NCI-H1048 (cell line): ENCODE measurements at places on chromosomes 11 and 22.

GRCh38 chr22:39117585-39118191 lies 20.6 kb downstream of the APOBEC3H start:
- DNase-seq, result no peak

DNA sequence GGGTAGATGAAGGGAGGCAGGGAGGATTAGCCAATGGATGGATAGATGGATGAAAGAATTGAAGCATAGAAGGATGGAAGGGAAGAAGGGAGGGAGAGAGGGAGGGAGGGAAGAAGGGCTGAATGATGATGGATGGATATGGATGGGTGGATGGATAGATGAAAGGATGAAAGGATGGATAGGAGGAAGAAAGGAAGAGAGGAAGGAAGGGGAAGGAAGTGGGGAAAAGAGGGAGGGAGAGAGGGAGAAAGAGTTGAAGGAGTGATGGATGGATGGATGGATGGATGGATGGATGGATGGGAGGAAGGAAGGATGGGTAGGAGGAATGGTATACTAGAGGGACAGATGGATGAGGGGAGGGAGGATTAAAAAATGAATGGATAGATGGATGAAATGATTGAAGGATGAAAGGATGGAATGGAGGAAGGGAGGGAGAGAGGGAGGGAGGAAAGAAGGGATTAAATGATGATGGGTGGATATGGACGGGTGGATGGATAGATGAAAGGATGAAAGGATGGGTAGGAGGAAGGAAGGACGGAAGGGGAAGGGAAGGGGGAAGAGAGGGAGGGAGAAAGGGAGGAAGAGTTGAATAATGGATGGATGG lies 145.9 kb downstream of the MN1 start:
- no peak for DNase-seq

- no peak for DNase-seq
Measured at GRCh38 chr11:76770642-76771445, 12.3 kb upstream of the TSKU start.

- DNase-seq, result no peak
Measured at GRCh38 chr11:110598725-110599124, 113.5 kb downstream of the ARHGAP20 start.

DNA sequence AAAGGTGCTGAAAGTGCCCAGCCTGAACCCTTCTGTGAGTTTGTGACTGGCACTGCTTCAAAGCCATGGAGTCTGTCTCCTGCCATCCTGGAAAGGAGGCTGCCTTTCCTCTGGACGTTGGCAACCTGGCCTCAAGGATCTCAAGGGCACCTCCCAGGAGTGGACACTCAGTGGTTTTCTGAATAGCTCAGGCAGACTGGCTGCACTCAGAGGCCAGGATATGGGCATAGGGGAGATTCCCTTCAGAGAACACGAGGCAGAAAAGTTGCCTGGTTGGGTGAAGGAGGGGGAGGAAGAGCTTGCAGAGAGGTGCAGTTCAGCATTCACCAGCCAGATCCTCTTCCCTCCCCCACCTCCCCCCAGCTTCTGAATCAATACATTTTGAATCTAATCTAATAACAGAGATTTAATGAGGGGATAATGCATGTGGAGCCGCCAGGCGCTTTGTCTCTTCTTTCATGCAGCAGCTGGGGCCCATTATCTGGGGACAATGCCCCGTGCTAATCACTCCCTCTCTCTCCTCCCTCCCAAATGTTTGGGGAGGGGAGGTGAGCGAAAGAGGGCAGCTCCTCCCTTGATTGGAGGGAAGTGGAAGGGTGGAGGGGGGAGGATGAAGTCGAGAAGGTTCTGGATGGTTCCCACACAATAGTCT lies 17.7 kb downstream of the HTR3A start:
- no peak for DNase-seq

- DNase-seq, result no peak
Measured at GRCh38 chr11:69531071-69531716, 49.7 kb downstream of the LINC01488 start.

DNA sequence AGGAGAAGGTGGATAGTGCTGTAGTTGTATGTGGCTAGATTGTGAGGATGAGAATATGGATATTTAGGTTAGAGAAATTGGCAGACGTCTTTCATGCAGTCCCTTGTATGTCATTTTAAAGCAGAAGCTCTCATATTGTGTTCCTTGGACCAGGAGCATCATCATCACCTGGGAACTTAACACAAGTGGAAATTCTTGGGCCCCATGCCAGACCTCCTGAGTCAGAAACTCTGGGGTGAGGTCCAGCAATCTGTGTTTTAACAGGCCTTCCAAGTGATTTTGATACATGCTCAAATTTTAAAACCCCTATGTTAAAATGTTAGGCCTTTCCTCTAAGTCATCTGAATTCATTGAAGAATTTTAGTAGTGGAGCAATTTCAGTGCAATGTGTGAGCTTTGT lies 34.8 kb downstream of the JHY start:
- DNase-seq, result no peak

DNA sequence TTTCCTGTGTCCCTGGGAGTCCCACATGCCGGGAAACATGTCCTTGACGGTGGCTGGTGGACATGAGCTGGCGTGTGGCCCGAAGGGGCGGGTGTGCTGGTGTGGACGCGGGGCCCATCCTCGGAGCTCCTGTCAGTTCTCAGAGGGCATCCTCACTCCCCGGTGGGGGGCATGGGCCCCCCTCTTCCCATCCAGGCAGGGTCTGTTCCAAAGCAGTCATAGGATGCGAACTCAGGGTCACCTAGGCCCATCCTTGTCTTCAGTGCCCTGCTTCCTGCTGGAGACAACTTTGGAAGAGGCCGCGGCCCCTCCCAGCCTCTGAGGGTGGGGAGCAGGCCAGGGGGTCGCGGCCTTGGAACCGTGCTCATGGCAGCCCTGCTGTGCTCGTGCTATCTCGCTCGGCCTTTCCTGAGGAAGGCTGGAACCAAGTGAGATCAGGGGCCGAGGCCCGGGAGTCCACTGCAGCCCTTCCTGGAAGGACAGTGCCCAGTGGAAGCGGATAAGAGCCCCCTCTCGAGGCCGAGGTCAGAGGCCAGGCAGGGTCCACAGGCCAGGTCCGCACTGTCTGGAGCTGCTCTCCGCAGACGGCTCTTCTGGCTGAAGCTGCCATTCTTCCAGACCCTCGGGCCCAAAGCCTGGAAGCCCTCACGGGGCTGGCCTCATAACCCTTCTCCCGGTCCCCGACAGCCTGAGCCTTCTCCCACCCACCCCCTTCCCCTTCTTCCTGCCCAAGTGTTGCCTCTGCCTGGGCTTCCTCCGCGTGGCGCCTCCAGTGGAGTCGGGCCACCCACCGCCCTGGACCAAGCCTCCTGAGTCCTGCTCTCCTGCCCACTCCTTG lies 8.7 kb downstream of the GRK2 start:
- no peak for DNase-seq

GRCh38 chr11:21254055-21254454 lies 584.7 kb downstream of the NELL1 start:
- DNase-seq, result no peak

- no peak for DNase-seq
Measured at GRCh38 chr22:39746600-39747262, 146.8 kb downstream of the ENTHD1 start.

DNA sequence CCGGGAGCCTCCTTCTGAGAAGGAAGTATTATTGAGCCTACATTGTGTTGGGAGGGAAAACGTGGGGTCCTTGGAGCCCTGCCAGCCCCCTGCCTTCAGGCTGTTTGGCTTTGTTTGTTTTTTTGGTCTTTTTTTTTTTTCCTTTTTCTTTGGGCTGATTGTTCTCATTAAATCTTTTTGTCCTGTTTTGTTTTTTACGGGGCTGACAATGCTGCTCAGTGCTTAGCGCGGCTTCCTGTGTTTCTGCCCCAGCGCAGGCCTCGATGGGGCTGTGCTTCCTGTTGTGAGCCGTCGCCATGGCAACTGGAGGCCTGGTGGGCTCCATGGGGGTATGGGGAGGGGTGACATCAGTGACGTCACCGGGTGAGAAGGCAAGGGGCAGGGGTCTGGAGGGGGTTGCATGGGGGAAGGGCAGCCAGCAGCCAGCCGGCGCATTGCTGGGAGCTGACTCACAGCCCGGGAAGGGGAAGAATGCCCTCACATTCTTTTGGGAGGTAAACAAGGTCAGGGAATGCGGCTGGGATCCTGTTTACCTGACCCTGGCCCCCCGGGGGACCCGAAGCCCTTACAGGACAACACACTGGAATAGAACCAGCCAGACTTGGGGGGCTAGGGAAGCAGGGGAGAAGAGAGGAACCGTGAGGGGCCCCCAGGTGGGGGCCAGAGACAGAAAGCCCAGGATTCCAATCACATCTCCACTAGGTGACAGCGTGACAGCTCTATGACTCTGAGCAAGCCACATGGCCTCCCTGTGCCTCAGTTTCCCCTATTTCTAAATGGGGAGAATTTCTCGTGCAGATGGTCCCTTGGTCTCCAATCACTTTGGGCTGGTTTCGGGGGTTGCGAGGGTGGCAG lies 22.2 kb upstream of the CBX7 start:
- no peak for DNase-seq

GRCh38 chr22:43876866-43877509 lies 14.7 kb upstream of the SULT4A1 start:
- DNase-seq, result no peak

DNA sequence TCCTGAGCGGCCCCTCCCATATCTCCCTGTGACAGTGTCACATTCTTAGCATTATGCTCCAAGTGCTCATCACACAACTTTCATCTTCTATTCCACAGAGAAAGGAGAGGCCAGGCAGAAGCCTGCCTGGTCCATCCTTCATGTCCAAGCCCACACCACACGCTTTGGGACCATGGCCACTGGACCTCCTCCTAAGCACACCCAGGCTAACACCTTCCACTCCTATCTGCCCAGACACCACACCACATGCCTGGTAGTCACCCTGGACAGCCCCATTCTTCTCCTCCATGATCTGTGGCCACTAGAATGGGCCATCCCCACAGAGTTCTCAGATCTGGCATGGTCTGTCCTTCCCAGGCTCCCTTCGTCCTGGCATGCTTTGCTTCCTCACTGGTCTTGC lies 55.3 kb downstream of the HIRA start:
- DNase-seq, result no peak

GRCh38 chr11:115458877-115459276 lies 45.3 kb downstream of the CADM1 start:
- peak; percentile 24 for DNase-seq

DNA sequence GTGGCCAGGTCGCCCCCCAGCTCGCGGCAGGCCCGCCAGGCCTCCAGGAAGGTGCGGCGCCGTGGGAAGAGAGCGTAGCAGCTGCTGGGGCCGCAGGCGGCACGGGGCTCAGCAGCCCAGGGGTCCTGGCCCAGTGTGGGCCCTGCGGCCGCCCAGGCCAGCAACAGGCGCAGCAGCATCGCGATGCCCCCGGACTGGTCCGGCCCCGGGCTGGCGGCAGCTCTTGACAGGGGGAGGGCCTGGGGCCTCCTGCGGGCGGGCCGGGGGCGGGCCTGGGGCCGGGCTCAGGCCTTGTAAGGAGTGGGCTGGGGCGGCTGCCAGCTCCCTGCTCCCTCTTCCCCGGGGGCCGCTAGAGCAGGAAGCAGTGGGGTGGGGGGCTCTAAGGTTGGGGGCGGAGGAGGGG lies at the start of gene CD248:
CD248 (minus strand) TSS at position 196 of the 403 bp plus-strand sequence; CDS start at position 179, 17 bp downstream.
- DNase-seq, result no peak

GRCh38 chr11:26830757-26831156 lies 108.9 kb upstream of the SLC5A12 start:
- no peak for DNase-seq

GRCh38 chr11:96744697-96745096 lies 354.9 kb downstream of the JRKL start:
- no peak for DNase-seq

DNA sequence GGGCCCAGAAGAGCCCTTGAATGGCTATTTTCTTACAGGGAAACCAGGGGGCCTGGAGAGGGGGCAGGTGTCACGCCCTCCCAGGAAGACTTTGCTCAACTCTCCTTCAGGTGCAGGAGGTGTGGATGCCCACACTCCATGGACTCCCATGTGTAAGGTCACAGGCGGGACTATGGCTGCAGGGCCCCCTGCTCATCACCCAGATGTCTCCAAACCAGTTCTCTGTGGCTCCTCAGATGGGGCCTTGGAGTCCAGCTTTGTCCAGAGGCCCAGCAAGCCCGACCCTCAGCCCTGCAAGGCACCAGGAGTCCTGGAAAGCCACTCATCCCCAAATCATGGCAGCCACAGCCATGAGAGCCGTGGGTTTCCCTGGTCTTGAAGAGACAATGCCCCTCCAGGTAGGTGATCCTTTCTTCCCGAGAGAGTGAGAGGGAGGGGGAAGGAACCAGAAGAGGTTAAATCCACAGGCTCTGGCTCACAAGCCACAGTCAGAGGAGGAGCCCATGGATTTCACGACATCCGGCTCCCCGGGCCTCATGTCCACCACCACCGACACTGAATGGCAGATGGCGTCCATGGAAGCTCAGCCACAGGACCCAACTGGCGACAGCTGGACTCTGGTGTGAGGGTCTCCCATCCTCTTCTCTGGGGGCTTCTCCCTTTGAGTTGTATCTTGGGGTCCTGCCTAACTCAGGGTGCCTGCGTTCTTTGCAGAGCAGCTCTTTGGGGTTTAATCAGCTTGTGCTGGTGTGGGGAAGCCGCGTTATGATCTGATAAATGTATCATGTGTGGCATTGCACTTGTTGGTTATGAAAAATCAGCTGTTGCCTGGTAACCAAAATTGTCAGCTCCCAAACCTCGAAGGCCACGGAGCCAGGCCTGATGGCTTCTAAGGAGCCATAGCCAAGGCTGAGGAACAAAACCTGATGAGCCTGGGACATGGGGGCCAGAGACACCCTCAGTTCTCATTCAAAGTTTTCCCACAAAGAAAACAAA lies 620.4 kb downstream of the BRD1 start:
- no peak for DNase-seq

DNA sequence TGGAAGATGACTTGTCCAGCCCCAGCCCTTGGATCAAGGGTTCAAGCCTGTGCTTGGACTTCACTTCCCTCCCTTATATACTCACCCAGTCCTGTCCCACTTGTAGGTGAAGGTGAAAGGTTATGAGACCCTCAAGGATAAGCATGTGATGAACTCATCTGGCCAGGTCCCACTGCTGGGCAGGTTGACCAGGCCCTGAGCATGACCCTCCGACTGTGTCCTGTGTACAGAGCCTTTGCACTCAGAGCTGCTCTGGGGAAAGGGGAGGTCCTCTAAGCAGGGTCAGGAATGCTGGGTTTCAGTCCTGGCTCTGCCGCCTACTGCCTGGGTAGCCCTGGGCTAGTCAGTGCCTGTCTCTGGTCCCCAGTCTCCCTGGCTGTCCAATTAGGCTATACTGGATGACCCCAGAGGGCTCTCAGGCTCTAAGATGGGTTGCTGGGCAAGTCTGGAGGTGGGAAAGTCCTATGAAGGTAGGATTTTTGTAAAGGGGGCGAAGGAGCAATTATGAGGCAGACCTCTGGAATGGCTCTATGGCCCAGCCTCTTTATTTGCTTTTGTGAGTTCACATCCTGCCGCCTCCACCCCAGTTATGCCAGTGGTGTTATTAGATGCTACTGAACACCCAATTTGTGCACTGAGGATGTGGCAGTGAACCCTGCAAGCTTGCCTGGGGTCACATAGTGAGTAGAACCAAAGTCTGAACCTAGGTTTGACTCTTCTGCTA lies 14.1 kb downstream of the DGAT2 start:
- no peak for DNase-seq

- no peak for DNase-seq
Measured at GRCh38 chr22:41382098-41382578, 396 bp downstream of the TEF start.
